IPS DF 19.7 (cell line): ENCODE measurements at places on chromosomes 3 and 15.

DNA sequence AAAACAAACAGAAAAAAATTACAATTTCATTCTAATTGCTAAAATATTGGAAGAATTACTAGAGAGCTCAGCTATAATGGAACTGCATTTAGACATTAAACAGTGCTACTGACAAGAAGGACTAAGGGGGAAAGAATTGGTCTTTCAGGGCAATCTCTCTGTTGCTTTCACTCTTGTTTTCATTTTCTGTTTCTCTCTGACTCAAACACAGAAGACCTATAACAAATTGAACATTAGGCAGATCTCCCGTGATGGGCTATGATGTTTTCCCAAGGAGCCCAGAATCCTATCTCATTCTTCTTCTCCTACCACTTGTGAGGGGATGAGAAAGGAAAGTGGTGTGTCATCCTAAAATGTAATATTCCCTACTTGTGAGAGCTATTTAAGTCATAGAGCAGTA, 358.0 kb upstream of the TGFBR2 start:
- DNase-seq: no peak

GRCh38 chr3:107426223-107426622, 49.0 kb downstream of the CCDC54 start:
- no peak for DNase-seq

DNA sequence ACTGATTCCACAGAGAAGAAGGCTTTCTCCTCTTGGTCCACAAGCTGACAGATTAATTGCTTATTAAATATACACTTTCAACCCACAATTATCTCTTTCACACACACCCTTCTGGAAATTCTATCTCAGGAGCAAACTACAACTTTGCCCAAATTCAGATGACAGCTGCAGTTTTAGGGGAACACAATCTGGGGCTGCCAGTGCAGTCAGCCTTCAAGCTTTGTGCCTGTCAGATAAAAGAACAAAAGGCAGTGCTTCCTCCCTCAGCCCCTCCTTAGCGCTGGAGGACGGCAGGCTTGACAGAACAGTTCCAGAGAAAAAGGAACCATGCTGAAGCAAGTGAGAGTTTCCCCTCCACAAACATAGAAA, 99.6 kb downstream of the TMCC1 start:
- no peak for DNase-seq

DNA sequence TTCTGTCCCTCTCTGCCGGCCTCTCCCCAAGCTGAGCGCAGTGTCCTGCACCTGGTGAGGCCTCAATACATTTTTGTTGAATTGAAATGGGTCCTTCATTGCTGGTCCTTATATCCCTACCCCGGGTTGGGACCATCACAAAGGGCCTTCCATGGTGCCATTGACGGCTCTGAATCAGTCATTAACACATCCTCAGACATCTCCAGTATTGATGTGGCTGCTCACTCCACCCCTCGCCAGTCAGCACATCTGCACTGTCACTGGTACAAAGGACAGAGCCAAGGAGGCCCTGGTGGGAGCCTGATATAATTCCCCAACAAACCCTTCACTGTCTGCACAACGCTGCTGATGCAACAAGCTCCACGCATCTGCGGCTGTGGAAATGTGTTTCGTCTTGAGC, 191.6 kb upstream of the TOPAZ1 start:
- no peak for DNase-seq

DNA sequence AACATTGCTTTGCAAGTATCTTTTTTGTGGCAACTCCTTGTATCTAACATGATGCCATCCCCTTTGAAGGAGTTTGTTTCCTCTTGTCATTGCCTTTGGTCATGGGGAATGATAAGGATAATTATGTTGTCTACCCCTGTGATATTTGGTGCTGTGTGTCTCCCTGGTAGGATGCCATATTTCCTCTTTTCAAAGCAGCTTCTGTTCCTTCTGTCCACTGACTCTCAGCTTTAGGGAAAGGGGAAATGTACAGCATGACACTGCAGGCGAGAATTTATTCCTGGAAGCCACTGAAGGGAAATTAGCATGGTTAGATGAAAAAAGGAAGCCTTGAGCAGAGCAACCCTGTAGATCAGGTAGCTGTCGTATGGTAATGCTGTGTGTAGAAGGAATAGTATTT, 576.7 kb downstream of the CADM2 start:
- DNase-seq: no peak

DNA sequence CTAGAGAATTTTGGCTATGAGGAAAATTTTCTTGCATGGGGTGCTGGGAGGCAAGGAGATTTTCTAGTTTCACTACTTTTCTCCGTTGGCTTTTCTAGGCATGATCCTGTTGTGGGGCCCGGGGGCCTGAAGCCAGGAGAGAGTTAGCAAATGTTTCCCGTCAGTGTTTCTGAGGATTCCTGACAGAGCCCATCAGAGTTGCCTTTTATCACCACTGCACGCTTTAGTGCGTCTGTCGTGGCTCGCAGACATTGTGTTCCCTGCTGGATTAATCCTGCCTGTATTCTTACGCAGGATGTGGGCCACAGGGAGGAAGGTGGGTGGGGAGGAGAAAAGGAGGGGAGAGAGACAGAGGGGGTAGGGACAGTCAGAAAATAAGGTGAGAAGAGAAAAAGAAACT, 18.1 kb upstream of the BOC start:
- no peak for DNase-seq

- no peak for DNase-seq
Observed at GRCh38 chr3:14861446-14862302, 42.9 kb downstream of the FGD5 start.

DNA sequence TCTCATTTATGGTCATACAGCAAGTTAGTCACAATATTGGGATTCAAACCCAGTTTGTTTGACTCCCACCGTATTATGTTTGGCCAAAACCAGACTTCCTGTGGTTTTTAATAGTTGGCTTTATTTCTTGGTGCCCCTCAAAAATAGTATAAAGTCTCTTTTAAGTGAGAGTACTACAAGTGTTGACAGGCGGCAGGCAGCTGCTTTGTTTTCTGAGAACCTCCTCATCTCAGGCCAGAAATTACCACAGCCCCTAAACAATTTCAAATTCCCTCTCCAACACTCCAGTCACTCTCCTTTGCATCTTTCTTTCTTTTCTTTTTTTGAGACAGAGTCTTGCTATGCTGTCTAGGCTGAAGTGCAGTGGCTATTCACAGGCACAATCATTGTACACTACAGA, 121.5 kb downstream of the POLR2M start:
- no peak for DNase-seq

DNA sequence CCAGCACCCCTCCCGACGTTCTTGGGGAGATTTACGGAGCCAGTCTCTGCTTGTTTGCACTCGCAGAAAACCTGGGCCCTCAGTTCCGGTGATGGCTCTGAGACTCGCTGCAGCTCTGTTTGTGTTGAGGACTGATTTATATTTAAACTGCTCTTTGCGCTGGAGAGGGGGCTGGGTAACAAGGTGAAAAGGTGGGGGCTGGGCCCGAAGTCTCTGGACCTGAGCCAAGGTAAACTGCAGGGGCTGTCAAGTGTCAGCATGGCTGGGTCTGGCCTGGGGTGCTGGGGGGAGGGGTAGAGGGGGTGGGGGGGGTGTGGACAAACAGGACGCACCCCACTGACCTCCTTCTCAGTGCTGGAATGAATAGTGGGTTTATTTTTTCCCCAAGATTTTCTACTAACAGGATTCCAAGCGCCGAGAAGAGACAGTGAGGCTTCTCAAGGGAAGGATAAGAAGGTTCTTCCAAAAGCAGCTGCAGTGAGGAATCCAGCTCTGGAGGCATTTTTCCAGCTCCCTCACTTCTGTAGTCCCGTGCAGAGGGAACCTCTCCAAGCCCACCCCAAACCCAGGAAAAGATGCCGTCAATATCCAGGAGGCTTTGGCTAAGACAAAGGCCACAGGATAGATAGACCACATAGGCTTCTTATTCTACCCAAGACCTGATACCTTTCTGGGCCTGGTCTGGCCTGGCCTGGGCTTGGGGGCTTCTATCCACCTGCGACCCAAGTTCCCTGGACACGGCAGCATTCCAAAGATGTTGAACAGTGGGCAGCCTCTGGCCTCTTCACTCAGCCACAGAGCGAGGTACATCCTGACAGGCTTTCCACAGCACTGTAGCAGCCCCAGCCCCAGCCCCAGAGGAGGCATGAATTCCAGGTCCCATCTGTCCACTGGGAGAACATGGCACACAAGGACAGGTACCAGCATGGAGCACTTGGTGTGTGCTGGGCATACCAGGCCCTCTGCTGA, 938 bp upstream of the SLCO2A1 start:
- DNase-seq: no peak
